Endothelial cell of coronary artery (primary cell): ENCODE measurements at places on chromosomes 1 and 21. TPM values are rescaled to one million over a fixed set of nuclear protein-coding genes. Genes with fewer than 3 reads are reported as not detected.

The RIIAD1 gene
- not detected in 2 replicates for total RNA-seq

The RBM11 gene
- not detected in 2 replicates for total RNA-seq

The MASP2 gene
- 0.09 TPM in 1 of 2 replicates, not detected in the other for total RNA-seq

The IFI44 gene
- total RNA-seq, result 11.1 and 18.2 TPM in 2 replicates

The ADORA1 gene
- total RNA-seq, result not detected in 2 replicates

The SASS6 gene
- total RNA-seq, result 2.3 and 3.0 TPM in 2 replicates

The RGS4 gene
- total RNA-seq, result 281 and 578 TPM in 2 replicates

The TNFSF4 gene
- total RNA-seq, result 51.6 and 107 TPM in 2 replicates

The LCE1F gene
- not detected in 2 replicates for total RNA-seq

The FMO4 gene
- total RNA-seq, result 0.36 and 0.47 TPM in 2 replicates

The ABCG1 gene
- 41.6 and 50.8 TPM in 2 replicates for total RNA-seq

The GBP6 gene
- not detected in 2 replicates for total RNA-seq

The ARL8A gene
- total RNA-seq, result 21.5 and 23.0 TPM in 2 replicates

The ACKR1 gene
- 0.18 and 0.75 TPM in 2 replicates for total RNA-seq

The RC3H1 gene
- 13.5 and 17.5 TPM in 2 replicates for total RNA-seq
